ENCODE measurements at places on chromosomes 5 and 9.
A peak's percentile ranks its signal among the peaks of the same experiment; 100 is the strongest.

- DNase-seq: no peak
These were observed 1.3 kb downstream of the EIF4EBP3 start for GRCh38 chr5:140548791-140549190.

DNA sequence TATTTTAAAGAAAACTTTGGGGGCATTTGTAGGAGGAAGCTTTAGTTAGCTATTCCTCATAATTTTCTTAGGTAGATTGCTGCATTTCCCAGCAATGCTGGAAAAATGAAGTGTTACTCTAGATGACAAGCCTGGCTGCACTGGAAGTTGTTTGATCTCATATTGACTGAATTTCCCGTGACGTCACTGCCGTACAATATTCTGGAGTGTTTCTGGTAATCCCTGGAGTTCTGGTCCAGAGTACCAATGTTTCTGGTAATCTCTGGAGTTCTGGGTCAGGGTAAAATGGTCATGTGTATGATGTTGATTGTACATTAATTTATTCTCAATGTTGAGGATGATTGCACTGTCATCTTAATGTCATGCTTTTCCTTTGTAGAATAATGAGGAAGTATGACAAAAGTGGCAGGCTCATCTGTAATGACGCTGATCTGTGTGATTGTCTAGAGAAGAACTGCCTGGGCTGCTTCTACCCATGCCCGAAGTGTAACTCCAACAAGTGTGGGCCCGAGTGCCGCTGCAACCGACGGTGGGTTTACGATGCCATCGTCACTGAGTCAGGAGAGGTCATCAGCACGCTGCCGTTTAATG is 26.2 kb downstream of the ARL14EPL start:
- no peak for DNase-seq

DNA sequence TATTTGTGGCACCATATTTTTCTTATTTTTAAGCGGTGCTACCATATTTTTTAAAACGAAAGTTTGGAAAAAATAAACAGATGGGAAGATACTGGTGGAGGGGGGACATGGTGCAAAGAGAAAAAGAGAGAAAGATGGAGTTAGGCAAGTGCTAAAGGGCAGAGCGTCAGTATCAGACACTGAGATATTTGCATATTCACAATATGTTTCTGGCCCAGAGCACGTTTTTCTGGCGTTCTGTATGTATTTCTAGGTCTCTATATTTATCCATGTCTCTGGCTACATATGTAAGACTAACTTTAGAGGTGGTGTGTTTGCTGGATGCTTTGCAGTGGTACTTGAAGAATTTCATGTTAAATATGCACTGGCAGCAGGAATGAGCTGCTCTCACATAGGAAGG is 414.0 kb downstream of the TLE4 start:
- DNase-seq: no peak

- DNase-seq: no peak
These were observed 17.0 kb upstream of the RPS23 start for GRCh38 chr5:82295144-82295543.

- DNase-seq: no peak
These were observed 536 bp downstream of the FEM1C start for GRCh38 chr5:115544043-115544435.

DNA sequence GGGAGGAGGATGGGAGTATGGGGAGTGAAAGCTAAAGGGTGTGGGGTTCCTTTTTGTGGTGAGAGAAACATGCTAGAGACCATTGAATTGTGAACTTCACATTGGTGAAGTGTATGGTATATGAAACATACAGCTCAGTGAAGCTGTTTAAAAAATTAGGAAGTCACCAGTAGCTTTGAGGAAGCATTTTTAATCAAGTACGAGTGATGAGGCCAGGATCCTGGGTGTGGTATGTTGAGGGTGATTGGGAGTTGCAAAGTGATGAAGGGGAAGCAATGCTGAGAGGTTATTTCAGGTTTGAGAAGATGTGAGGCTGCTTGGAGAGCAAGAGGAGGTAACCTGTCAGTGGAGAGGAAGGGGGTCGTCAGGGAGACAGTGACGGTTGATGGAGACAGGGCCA is 22.7 kb upstream of the CLK4 start:
- DNase-seq: no peak

- peak; percentile 95 for DNase-seq
These were observed at the start of gene SVEP1 for GRCh38 chr9:110579034-110579861. Gene SVEP1, minus strand, starts transcription at chr9:110579741. Its CDS starts 198 bp downstream, at chr9:110579543.

DNA sequence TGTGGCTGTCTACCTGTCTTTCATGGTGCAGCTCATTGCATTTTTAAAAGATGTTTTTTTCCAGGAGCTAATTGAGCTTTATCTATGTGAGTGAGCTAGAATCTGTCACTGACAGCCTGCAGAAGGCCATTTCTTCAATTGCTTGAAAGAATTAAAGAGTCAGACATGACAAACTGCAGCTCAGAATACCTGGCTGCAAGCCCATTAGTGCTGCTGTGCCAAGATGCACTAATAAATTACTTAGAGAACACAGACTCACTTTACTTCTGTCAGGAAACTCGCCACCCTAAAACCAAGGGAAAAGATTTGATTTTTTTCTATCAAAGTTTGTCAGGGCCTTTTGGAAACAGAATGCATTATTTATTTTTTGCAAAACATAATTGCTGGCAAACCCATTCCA is 368.3 kb downstream of the CAAP1 start:
- DNase-seq: no peak

GRCh38 chr9:136880651-136881050 is 5.7 kb upstream of the TRAF2 start:
- DNase-seq: no peak

DNA sequence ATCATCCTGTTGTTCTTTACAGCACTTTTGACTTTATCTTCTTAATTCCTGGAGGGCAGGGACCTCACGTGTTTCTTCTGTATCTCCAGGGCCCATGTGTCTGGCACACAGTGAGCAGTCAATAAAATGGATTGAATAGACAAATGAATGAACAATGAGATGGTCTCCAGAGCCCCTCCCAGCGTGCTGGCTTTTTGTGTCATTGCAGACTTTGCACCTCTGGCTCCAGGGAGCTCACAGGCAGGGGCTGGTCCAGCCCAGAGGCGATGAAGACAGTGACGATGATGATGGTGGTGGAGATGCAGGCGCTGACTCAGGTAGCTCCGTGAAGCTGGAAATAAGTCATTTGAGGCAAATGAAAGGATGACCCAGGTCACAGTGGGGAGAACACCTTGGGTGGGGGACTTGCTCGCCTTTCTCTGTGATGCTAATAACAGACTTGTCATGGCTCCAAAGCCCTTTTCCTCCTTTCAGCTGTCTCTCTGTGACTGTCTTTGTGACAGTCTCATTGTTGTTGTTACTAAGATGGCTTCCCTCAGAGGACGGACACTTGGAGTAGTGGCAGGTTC is 30.4 kb upstream of the FABP6 start:
- no peak for DNase-seq

- no peak for DNase-seq
These were observed 14.9 kb downstream of the TJP2 start for GRCh38 chr9:69188975-69189374.

GRCh38 chr9:137237759-137238726 is 3.0 kb upstream of the TUBB4B start:
- DNase-seq: peak; percentile 76

DNA sequence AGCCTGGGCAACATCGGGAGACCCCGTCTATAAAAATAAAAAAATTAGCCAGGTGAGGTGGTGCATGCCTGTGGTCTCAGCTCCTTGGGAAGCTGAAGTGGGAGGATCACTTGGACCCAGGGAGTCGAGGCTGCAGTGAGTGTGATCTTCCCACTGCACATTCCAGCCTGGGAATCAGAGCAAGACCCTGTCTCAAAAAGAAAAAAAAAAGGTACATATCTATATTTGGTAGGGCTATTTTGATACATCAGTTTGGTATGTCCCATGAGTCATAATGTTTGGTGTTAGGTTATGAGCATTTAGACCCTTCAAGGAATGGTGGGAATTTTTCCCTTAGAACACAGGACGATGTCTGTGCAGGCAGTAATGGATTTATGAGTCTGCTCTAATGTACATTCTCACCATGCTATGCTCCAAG is 55.3 kb upstream of the POU4F3 start:
- DNase-seq: no peak

- DNase-seq: no peak
These were observed 32.5 kb downstream of the IDNK start for GRCh38 chr9:83655433-83655832.

GRCh38 chr5:132445930-132446329 is 44.6 kb downstream of the IRF1 start:
- DNase-seq: no peak

- no peak for DNase-seq
These were observed 1.2 kb downstream of the FOXB2 start for GRCh38 chr9:77020413-77021290.

DNA sequence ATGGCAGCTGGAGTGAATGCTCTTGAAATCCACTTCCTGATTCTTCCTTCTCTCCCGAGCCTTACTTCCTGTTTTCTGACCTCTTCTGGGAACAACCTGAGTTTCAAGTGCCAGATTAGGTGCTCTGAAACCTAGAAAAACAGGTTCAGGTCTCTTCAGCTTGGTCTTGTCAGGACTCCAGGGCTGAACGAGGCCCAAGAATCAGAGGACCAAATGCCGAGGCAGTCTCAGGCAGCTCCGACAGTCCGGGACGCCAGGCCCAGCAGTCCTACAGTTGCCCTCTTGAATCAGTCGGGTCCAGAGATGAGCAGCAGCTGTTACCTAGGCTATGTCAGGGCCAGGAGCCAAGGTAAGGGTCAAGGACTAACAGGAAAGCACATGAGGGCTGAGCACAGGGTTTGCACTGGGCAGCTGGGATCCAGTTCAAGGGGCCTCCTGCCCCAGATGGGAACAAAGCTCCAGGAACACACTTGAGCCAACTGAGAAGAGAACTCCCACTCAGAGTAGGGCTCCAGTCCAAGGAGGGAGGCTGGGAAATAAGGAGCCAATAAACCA is 38.3 kb upstream of the ADRA1B start:
- peak; percentile 14 for DNase-seq

DNA sequence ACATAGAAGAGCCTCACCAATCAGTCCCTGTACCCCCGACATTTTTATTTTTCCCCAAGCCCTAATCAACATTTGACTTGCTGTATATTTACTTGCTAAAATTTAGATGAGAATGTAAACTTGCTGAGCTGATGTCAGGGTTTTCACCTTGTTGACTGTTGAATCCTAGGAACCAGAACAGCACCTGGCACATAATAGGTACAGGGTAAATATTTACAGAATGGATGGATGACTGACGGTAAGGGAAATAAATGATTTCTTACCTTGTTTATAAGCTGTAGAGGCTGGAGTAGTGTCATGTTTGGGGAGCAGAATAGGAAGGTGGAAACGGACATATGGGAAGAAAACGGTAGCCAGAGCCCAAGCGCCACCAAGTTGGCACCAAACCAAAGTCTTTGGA is 107.0 kb upstream of the NUDT12 start:
- no peak for DNase-seq

- DNase-seq: no peak
These were observed 23.4 kb downstream of the ANXA6 start for GRCh38 chr5:151134228-151134627.

All from posterior cingulate gyrus (tissue), 11 donors.